ENCODE measurements at places on chromosomes 2 and 18.

- no peak for DNase-seq
These were observed 123.7 kb upstream of the SMAD2 start for GRCh38 chr18:48053881-48054816.

DNA sequence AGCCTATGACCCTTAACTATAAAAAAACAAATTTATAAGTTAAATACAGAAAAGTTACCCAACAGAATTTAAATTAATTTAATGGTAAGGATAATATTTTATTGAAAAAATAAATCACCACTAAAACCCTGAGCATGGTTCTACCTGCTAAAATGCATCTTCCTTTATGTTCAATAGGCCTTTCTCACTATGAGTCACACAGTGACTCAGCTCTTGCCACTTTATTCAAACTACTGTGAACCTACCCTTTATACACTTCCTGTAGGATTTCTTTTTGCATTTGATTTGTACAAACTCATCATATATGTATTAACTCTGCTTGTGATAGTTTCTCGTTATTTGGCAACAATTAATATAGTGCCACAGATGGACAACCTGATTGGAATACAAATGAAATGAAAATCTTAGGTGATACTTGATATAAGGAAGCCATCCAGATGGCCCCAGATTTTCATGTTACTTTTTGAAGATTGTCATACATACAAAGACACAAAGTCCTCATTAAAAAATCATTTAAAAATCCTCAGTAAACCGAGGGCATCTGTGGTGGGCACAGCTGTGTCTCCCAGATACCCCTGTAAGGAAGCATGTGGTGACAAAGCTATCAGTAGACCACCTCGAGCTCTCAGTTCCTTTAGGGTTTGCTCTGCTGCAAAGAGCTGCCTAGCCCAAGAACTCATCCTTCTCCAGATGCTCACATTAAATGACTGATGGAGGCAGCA, 55.2 kb upstream of the COBLL1 start:
- DNase-seq, result peak; percentile 81

- no peak for DNase-seq
These were observed 41.4 kb downstream of the RFX8 start for GRCh38 chr2:101433465-101433864.

DNA sequence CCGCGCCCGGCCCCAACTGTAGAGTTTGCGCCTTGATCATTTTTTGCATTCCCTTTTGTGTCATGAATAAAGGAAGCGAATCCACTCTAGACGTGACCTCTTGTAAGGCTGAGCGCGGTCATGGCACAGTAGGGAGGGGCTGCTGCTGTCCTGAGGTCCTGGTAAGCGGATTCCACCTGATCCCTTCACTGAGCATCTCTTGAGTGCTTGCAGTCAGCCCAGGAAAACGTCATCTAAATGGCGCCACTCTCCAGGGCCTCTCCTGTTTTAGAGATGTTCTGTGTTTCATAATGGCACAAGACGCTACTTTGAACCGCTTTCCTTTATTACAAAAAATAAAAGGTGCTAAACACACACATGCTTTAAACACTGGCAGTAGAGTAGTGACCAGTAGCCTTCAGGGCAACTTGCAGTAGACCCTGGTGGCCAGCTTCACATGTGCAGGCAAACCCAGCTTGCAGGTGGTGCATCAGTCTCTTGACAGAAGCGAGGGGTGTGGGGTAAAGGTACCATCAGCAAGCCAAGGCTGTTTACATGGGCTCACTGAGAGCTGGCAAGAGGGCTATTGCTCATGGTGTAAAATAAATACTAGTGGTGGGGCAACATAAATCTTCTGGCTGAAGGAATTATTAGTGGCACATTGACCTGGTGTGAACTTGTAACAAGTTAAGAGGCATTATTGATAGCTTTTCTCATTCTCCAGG, 43.0 kb upstream of the ACKR3 start:
- no peak for DNase-seq

- DNase-seq, result no peak
These were observed 92.5 kb upstream of the NCK2 start for GRCh38 chr2:105652014-105652796.

DNA sequence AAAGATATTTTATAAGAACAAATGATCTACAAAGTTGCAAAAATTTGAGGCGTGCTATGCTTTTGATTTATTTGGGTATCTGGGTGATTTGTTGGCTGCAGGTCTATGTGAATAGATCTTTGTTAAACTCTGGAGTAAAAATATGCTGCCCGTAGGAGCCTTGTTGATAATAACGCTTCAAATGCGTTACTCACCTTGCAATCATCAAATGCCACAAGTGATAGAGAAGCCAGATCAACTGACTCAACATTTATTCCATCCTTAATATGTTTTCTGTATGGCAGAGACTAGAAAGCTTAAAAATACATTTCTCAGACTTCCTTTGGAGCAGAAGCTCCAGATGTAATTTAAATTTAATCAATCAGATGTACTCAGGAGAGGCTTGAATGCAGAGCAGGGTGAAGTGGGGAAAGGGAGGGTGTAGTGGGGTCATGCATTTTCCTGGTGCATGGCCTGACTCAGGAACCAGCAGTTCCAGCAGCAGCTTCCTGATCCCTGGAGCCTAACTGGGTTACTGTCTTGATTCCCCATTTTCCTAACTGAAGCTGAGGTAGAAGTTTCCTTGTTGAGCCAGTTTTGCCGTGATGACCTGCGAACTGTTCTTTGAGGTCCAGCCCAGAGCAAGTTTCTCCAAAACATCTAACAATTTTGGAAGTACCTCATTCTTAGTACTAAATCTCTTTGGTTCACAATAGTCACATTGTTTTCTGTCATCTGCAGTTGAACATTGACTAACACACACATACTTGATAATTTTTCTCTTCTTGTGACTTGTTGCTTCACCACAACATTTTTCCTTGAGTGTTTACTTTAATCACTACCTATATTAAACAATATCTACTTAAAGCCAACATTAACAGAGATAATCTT, 284.7 kb upstream of the CWC22 start:
- DNase-seq, result peak; percentile 10

DNA sequence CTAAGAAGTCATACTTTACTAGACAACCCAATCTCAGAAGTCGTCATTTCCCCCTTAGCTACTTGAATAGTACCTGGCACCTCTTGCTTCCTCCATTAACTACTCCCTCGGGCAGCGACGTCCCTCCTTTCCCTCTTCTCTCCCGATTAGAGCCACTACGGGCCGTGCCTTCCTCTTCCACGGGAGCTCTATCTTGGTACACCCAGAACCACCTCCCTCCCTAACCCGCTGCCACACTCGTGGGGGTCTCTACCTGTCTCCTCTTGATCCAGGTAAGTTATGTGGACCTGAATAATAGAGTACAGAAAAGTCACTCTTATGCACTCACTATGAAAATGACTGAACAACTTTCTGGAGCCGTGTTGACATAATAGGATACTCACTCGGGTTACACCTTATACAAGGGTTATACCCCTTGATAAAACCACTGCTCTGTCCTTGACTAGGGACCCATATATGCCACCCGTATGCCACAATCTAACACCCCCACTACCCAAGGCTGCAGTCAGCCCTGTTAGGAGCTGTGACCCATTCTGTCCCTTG, 595 bp upstream of the HDHD2 start:
- DNase-seq, result no peak

DNA sequence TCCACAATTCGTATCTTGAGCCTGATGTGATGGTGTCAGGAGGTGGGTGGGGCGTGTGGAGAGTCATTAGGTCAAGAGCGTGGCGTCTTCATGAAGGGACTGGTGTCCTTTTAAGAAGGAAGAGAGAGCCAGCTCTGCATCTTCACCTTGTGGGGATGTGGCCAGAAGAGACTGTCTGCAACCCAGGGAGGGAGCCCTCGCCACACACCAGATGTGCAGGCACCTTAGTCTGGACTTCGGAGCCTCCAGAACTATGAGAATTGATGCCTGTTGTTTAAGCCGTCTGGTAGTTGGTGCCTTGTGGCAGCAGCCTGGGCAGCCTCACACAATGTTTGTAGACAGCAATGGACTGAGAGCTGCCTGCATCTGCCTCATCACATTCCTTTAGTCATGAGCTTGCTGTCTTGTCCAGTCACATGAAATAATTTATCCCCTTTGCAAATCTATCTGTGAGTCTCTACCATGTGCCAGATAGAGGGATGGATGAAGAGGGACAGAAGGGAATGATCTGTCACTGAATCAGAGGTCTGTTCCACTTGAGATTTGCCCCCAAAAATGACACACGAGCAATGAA, 61.0 kb downstream of the MYT1L start:
- no peak for DNase-seq

GRCh38 chr18:70535041-70535440, 246.2 kb downstream of the SOCS6 start:
- DNase-seq, result peak; percentile 12

GRCh38 chr18:27585602-27586173, 400.6 kb upstream of the CHST9 start:
- DNase-seq, result no peak

DNA sequence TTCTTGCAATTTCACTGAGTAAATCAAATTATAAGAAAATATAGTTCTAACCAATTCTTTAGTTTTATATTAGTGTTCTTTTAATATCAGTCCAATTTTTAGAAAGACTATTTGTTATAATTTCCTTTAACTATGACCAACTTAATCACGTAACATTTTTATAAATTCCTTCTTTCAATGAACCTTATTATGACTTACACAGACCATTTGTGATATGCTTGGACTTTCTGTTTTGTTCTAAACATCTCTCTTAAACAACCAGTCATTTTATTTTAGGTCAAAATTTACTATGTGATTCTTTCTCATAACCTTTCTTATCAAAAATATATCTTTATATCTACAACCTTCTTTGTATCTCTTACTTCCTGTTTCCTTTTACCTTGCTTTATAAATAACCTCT, 39.5 kb upstream of the DYNAP start:
- DNase-seq, result no peak

- DNase-seq, result no peak
These were observed 22.0 kb downstream of the KANSL3 start for GRCh38 chr2:96616128-96616527.

GRCh38 chr2:64062840-64063239, 43.6 kb upstream of the VPS54 start:
- peak; percentile 50 for DNase-seq

- DNase-seq, result no peak
These were observed 144.4 kb downstream of the MBP start for GRCh38 chr18:76988031-76988826.

GRCh38 chr2:231318436-231318835, 77.1 kb upstream of the B3GNT7 start:
- no peak for DNase-seq

DNA sequence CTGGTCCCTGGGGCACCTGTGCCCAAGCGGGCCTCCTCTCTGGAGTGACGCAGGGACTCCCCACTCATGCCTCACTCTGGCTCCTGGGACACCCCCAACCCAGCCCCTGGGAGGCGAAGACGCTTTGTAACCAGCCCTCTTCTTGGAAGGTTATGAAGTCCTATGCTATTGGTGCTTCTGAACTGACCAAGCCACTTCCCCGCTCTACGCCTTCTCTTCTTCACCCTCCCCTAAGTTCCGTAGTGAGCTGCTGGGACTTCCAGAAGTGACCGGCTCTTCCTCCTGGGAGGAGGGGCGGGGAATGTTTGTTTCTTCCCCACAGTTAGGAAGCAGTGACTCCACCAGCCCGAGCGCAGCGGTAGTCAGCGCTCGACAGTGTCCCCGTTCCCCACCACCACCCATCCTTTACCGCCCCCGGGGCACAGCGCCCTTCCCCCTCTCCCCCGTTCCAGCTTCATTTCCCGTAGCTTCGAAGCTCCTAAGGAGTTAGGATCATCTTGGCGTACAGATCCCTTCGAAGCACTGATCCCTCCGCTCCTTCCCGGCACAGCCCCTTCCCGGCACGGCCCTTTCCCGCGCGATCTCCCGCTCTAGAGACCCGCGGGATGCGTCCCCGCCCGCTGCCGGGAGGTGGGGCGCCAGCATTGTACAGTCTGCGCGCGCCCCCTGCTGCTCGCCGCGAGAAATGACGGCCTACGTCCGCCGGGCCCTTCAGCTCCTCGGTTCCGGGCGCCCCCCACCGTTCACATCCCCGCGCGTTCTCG, 25.3 kb upstream of the NOTO start:
- peak; percentile 85 for DNase-seq

DNA sequence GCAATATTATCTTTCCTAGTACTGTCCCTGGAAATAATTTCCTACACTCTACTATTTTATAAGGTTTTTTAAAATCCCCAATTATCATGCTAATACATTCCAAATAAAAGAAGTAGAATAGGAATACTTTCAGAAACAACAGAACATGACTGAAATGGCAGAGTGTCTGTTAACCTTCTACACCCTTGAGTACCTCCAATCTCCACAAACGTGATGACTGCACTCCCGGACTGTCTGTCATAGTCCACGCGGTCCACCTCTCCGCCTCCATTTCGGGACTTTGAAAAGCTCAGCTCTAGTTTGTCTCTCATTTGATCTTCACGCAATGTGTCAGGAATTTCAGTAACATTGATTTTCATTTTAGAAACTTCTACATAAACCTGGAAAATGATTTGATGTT, 13.6 kb upstream of the RBM43 start:
- DNase-seq, result no peak

GRCh38 chr2:71678874-71679273, 225.5 kb downstream of the DYSF start:
- DNase-seq, result no peak

DNA sequence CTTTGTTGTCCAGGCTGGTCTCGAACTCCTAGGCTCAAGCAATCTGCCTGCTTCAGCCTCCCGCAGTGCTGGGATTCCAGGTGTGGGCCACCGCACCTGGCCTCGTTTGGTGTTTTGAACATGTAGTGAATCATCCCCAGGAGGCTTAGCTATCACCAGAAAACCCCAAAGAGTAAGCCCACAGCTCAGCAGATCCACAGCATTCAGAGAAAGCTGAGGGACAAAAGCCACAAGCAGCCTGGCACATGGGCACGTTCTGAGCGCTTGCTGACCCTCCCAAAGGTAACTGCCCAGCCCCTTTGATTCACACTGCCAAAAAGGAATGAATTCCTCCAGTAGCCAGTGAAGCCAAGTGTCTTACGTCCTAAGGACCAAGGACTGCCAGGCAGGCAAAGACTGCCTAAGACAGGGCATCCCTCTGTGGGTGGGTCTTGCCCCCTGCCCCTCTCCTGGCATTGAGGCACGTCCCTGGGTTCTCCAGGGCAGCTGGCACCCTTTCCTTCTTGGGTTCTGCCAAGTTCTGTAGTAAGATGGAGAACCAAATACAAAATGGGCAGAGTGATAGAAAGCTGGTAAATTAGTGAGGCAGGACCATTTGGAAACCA, 31.7 kb downstream of the MBP start:
- no peak for DNase-seq

- DNase-seq, result peak; percentile 96
These were observed 92.7 kb upstream of the PARD3B start for GRCh38 chr2:204452464-204453023.

- DNase-seq, result peak; percentile 51
These were observed 36.3 kb downstream of the STAT4 start for GRCh38 chr2:191114403-191114886.

- no peak for DNase-seq
These were observed 12.9 kb downstream of the ERFE start for GRCh38 chr2:238171575-238172187.

DNA sequence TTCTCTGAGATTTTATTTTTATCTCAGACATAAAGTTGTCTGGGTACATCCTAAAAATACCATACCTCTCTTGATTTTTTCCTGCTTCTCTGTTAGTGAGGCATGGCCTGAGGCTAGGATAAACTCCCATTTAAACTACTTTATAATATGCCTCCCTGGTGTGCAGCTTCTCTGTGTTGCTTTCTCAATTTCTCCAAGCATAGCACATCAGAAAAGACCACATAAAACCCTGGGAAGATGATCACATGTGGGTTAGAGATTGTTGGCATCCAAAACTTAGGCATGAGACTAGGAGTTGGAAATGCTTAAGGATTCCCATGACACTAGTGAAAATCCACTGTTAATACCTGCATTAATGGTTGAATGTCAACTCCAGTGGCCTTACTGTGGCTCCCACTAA, 254.6 kb downstream of the RND3 start:
- DNase-seq, result no peak
